Left ventricle myocardium inferior (tissue), 1 donor: ENCODE measurements at places on chromosomes 1 and 21. TPM values are rescaled to one million over a fixed set of nuclear protein-coding genes. Genes with fewer than 3 reads are reported as not detected.

- no peaks in the 10 kb centered on the region for H3K27me3 ChIP-seq
- no peak overlapping the region for H3K4me3 ChIP-seq
- DNase-seq = no peak
- H3K36me3 ChIP-seq = peaks cover 97% of the 10 kb centered on the region
- peak overlapping the region; percentile 30 for H3K27ac ChIP-seq
These were observed 21.8 kb downstream of the KDM4A start for GRCh38 chr1:43671626-43672330.

DNA sequence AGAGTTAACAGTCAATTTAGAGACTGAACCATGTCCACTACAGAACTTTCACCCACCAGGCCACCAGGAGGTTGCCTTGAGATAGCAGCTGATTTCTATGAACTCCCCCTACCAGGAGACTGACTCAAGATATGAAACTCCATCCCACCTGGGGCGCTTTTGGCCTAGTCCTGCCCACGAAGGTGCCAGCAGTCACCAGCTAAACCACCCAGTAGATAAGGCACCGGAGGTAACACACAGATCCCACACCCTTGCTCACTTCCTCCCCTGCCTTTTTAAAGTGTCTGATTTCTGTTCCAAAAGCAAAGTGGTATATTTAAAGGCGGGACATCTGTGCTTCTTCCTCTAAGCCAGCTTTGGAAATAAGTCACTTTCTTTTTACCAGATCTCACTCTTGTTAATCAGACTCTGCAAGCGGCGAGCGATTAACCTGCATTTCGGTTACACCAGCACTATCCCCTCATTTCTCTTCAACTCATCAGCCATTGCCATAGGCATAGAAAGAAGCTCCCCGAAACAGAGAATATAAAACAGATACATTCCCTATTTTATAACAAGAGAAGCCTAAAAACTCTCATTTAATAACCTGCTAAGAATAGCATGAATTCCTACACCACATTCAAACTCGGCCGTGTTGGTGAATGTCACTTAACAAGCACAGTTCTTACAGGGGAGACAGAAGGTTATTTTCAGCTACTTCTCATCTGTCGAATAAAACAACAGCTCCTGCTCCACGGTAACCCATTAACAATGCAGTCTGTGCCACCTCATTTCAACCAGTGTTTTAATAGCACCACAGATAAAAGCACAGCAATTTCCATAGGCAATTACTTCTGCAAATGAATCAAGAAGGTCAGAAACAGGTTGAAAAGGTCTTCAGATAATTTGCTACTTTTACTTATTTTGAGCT is 318.1 kb downstream of the KCNH1 start:
- no peaks in the 10 kb centered on the region for H3K36me3 ChIP-seq
- H3K4me1 ChIP-seq = peaks cover 4% of the 10 kb centered on the region
- H3K27ac ChIP-seq = no peak overlapping the region
- no peak overlapping the region for H3K4me3 ChIP-seq

Gene VANGL2
- 2.1 TPM for total RNA-seq

DNA sequence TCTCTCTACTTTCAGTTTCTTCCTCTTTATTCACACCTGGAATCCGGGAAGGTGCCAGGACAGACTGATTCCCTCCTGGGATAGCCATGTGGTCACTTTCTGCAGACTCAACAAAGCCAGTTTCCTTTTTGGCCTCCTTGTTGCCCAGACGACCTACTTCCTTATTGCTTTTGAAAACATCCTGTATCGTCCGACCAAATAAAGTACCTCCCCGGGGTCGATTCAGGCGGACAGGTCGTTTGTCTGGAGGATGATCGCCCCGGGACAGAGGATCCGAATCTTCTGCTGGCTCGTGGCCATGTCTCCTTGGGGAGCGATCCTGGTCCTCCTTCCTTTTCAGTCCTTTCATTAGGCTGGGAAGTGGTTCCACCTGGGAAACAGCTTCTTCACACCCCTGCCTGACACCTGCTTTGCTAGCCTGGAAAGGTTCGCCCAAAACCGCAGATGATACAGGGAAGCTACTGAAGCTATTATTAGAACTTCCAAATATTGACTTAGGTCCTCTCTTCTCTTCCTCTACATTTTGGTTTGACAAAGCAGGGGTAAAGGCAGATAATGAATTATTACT is 1.2 kb downstream of the MCM3AP start:
- DNase-seq = no peak
- no peaks in the 10 kb centered on the region for H3K27me3 ChIP-seq
- peak overlapping the region; percentile 20 for H3K27ac ChIP-seq
- peaks cover 62% of the 10 kb centered on the region for H3K36me3 ChIP-seq

- no peak overlapping the region for H3K27ac ChIP-seq
- H3K27me3 ChIP-seq = no peaks in the 10 kb centered on the region
- no peaks in the 10 kb centered on the region for H3K36me3 ChIP-seq
- no peak overlapping the region for H3K4me3 ChIP-seq
- peak; percentile 28 for DNase-seq
These were observed 394.9 kb upstream of the B3GALT2 start for GRCh38 chr1:193581341-193581740.

GRCh38 chr1:27292106-27292505 is 29.9 kb upstream of the TMEM222 start:
- peak overlapping the region; percentile 45 for H3K27ac ChIP-seq
- H3K4me1 ChIP-seq = peaks cover 23% of the 10 kb centered on the region
- peaks cover 75% of the 10 kb centered on the region for H3K36me3 ChIP-seq
- DNase-seq = no peak

Gene RNU1-2
- 6,072 TPM for total RNA-seq
